ENCODE measurements at places on chromosomes 12 and 14.

DNA sequence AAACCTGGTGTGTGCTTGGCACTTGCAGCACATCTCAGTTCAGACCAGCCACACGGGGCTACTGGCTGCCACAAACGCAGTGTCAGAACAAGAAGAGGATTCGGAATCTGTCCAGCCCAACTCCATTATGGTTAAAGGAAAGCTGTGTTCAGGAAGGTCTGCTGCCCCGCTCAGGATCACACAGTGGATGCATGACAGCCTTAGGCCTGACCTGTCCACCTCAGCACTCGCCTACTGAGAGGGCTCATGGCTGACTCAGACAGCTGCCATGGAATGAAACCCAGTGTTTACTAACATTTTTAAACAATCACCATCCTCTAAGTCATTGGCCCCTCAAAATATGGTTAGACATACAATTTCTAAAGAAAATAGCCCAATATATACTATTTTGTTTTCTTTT is 5.6 kb upstream of the NIN start:
- DNase-seq: no peak

DNA sequence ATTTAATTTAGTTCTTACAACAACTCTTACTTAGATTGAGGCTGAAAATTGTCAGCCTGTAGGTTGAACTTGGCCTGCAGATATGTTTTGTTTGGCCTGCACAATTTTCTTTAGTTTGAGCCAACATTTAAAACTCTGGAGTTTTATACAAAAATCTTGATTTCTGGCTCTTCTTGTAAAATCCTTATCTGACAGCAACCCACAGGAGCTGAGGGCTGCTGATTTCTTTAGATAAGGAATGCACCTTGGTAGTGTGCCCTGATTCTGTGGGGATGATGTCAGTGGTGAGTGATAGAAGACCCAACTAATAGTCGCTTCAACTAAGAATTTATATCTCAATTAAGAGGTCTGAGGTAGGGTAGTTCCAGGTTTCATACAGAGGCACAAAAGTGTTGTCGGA is 49.5 kb downstream of the SOCS2 start:
- no peak for DNase-seq

- no peak for DNase-seq
These were observed 1089.8 kb downstream of the FLRT2 start for GRCh38 chr14:86619726-86620125.

DNA sequence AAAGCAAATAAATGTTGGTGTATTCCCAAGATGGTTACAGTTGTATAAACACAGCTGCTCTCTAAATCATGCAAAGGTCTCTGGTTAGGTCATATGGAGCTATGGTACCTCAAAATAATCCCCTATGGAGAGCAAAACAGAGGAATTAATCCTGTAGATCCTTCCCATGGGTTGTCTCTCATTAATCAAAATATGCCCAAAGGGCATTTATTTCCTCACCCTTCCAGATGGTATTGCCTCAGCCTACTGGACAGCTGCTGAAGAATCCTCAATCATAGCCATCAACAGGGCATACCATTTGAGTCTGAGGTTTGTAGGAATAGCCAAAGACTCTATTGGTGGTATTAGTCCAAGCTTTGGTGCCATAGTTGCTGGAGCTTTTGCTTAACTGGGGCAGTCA is 360.9 kb downstream of the RPL10L start:
- DNase-seq: no peak

- no peak for DNase-seq
These were observed 3.5 kb downstream of the DNAH10 start for GRCh38 chr12:123765504-123766035.

DNA sequence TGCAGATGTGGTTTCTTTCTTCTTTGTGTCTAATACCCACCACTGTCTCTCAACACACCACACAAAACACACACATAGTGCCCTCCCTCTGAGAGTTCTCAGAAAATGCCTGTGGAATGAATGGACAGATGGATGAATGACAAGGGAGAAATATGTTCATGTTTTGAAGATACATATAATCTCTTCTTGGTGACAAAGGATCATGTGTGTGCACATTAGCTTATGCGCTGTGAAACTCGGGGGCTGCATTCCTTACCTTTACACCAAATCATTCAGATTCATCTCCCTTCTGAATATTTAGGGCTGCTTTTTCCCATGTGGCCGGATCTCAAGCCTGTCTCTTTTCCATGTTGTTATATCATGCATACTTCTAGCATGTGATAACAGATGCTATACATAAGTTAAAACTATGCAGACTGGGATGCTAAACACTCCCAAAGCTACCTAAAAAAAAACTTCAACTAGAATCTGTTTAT is 111.4 kb downstream of the EPS8 start:
- no peak for DNase-seq

DNA sequence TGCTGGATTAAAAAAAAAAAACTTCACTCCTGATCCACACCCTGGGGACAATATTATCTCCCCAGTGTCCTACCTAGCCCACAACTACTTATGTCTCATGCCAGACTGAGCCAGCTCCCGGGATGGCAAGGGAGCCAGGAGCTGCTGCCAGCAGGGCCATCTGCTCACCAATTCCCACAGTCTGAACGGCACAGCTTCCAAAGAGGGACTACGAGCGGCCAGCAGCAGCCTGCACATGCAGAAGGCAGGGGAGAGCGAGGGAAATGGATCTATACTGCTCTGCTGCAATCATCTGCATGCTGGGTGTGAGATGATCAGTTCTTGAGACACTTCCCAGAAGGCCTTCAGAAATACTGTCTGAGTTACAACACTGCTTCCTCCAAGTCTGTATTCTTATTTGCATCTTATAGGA is 11.1 kb downstream of the SSH1 start:
- no peak for DNase-seq

- DNase-seq: no peak
These were observed 52.8 kb downstream of the ATP2B1 start for GRCh38 chr12:89655841-89656240.

- DNase-seq: no peak
These were observed 18.2 kb downstream of the PTGER2 start for GRCh38 chr14:52332269-52332668.

DNA sequence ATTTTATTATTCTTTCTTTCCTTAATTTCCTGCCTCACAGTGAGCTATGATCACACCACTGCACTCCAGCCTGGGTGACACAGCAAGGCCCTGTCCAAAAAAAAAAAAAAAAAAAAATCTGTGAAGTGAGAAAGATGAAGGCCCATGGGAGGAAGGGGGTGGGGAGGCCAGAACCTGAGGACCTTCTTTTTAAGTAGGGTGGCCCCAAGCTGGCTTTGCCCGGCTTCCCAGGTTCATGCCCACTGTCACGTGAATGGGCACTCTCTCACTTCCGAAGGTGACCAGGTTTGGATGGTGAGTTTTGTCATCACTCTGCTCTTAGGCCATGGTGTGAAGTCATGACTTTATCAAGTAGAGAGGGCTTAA is 82.3 kb downstream of the TNFAIP2 start:
- no peak for DNase-seq

Data from effector memory CD4-positive, alpha-beta T cell (primary cell).